ENCODE measurements at places on chromosomes 16 and 17. TPM values are rescaled to one million over a fixed set of nuclear protein-coding genes. Genes with fewer than 3 reads are reported as not detected.

Gene SLC35G6
- not detected for total RNA-seq

Gene ZNF750
- not detected for total RNA-seq

Gene PLEKHG4
- total RNA-seq: 8.7 TPM

Gene TAX1BP3
- total RNA-seq: 114 TPM

Gene DUSP3
- 130 TPM for total RNA-seq
